Right renal cortex interstitium (tissue), 3 donors: ENCODE measurements at places on chromosomes 2 and 18. TPM values are rescaled to one million over a fixed set of nuclear protein-coding genes. Genes with fewer than 3 reads are reported as not detected.

GRCh38 chr2:156884216-156884615 is 373.3 kb upstream of the GALNT5 start:
- DNase-seq = no peak

DNA sequence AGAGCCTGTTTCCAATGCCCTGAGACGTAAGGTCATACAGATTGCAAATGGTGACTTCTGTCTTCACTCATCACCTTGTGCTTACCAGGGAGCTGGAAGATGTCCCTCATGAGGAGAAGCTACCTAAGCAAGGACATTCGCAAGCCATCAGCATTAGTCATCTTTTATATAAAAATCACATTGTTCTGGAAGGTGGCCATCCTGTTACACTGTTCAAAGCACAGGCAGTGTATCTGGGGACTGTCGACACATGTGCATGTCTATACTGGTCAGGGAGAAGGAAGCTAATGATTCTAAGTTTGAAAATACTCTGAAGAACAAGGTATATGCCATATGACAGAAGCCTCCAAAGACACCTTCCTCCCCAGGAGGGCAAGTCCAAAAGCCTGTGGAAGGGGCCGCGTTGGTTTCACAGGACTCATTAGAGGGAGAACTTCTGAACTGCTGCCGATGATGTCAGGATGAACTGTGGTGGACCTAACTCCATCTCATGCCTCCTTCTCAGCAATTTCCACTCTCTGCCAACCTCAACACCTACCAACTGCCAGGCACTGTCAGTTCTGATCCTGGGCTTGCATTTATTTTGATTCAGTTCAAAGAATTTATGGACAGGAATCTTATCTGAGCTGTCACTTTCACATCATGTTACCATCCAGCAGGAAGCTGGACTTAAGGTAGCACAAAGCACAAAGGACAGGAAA is 39.4 kb downstream of the DNER start:
- DNase-seq = no peak

DNA sequence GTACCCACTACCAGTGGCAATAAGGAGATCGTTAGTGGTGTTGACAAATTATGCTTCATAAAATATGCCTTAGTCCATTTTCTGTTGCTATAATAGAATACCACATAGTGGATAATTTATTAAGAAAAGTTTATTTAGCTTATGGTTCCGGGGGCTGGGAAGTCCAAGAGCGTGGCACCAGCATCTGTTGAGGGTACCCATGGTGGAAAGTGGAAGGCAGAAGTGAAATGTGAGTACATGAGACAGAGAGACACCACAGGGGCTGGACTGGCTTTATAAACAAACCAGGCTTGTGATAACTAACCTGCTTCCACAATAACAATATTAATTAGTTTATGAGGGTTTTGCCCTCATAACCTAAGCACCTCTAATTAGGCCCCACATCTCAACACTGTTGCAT is 146.6 kb downstream of the RNF144A start:
- DNase-seq = no peak

DNA sequence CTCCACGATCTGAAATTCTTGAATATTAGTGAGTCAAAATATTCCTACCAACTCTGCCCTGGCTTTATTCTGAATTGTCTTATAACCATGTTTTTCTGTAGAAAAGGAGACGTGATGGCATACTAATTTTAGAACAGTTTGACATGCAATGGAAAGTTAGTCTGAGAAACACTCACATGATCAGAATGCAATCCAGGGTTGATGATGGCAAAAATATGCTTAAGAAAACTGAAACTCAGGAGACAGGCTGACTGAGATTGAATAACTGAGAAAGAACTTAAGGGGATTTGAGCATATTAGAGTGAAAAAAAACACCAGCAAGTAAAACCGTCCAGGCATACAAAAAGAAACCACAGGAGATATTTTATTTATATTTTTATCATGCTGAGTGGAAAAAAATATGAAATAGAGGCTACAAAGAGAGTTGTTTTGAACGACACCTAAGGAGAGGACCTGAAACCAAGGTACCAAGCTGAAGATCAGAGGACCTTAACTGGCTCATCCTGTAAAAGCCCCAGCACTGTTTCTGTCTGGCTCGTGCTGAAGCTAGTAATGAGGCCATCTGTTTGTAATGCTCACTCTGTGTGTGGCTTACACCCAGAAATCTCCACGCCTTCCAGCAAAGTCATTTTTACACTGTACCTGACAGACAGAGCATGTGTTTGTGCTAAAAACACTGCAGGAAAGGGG is 437.2 kb upstream of the PKDCC start:
- no peak for DNase-seq

DNA sequence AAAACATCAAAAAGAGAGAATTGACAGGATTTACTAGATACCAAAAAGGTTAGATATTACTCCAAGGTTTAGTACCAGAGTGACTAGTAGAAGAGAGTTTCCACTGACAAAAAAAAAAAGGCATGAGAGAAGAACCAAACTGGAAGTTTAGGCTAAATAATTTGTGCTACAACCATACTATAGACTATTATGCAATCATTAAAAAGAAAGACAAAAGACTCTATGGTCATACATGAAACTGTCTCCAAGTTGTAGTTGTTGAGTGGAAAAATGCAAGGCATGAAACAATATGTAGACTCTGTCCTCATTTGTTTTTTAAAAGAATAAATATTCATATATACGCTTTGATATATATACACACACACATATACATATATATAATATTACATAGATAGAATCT is 1.7 kb upstream of the EXOC6B start:
- DNase-seq = no peak

- no peak for DNase-seq
These were observed at the start of gene PROM2 for GRCh38 chr2:95274291-95275150. Gene PROM2, plus strand, starts transcription at chr2:95274449. Its CDS starts 137 bp downstream, at chr2:95274586.

- DNase-seq = no peak
These were observed 186.6 kb downstream of the MTX2 start for GRCh38 chr2:176455816-176456291.

GRCh38 chr2:237628247-237629187 is 1.1 kb downstream of the LRRFIP1 start:
- DNase-seq = no peak

- peak; percentile 78 for DNase-seq
These were observed 97.2 kb upstream of the ZCCHC2 start for GRCh38 chr18:62425465-62426190.

DNA sequence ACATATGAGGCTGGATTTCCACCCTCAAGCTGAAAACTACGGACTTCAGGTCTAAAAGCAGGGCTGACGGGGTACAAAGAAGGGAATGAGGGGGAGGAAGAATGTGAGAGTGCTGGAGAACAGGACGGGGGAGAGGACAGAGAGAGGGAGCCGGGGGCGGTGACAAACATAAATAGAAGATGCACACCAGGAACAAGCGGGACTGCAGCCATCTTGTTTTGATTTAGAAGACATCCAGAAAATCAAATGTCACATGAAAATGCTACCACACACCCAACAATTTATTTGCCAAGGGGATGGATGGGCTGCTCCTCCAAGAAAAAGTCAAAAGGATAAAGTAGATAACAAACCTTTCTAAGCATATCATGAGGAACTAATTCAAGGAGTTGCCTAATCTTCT is 59.2 kb upstream of the FHL2 start:
- DNase-seq = no peak

DNA sequence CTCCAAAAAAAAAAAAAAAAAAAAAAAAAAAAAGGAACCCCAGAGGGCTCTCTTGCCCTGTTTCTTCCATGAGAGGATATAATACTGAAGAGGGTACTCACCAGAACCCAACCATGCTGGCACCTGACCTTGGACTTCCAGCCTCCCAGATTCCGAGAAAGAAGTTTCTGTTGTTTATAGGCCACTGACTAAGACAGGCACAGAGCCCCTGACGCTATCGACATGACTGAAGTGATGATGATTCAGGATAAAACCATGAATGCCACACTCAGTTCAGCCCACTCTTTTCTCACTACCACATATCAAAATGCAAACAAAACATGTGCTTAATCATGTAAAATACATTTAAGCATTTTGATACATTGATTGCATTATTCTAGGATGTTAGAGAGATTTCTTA is 66.1 kb upstream of the CDCA7 start:
- DNase-seq = no peak

DNA sequence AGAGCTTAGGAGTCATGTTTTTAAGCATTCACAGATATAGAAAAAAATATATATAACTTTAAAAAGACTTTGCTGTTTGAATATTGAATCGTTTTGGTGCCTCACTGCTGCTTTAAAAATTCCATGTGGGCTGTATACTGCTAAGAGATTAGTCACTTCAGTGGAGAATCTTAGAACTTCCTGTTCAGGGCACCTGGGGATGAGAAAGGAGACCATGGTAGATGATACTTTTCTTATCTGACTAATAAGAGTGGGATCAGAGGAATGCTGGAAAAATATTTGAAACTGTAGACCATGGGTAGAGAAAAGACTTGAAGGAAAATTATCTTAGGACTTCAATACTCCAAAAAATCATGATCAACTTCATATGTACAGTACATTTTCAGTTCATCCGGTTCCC is 442.2 kb upstream of the SETBP1 start:
- no peak for DNase-seq

- DNase-seq = no peak
These were observed 171.2 kb downstream of the NBAS start for GRCh38 chr2:15389895-15390294.

DNA sequence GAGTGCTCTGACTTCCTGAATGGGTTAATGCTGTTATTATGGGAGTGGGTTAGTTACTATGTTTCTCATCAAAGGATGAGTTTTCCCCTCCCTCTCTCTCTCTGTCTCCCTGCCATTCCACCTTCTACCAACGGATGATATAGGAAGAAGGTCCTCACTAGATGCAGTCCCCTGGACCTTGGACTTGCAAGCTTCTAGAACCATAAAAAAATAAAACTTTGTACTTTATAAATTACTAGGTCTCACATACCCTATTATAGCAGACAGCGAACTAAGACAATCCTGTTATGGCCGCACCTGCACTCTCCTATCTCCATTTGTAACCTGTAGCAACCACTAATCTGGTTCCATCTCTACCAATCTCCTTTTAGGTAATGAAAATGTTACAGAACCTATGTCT is 564.9 kb downstream of the CNTNAP5 start:
- DNase-seq = no peak

- DNase-seq = no peak
These were observed 24.8 kb downstream of the LYPD1 start for GRCh38 chr2:132645176-132645575.

DNA sequence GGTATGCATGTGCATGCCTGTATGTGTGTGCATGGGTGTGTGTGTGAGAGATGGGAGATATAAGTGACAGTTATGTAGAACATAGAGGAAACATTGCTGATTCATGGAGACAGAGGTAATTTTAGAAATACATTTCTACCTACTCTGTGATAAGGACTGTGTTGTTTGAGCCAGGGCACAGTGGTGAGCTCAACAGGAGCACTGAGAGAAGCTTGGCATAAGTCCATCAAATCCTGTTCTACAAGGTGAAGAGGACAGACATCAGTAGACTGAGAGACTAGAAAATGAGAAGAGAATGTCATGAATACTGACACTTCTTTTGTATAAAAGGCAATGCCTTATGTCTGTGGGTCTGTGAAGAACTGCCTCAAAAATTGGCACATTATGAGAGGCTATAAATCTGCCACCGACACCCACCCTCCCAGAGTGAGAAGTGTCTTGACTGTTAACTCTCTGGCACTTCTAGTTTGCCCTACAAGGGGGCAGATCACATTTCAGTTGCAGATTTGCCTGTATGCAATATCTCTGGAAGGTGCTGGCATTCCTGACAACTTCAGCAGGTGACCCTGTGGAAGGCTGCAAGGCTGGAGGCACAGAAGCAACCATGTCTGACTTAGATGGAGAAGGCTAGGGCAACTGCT is 962.3 kb upstream of the NRXN1 start:
- DNase-seq = no peak

DNA sequence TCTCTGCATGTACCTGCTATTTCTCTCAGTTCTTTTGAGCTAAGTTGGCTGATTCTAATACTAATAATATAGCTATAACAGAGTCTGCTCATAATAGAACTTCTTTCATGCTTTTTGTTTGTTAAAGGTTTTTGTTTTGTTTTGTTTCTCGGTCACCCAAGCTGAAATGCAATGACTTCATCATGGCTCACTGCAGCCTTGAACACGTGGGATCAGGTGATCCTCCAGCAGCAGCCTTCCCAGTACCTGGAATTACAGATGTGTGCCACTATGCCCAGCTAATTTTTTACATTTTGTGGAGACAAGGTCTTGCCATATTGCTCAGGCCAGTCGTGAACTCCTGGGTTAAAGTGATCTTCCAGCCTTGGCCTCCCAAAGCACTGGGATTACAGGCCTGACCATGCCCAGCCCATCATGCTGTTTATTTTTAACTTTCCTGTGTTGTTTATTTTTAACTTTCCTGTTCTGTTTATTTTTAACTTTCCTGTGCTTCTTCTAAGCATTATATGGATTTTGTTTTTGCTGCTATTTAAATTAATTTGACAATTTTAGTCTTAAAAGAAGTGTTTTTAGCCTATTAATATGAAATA is 763.8 kb upstream of the CDH7 start:
- DNase-seq = no peak

CPO gene
- 1.3 TPM for polyA plus RNA-seq

DCDC2C gene
- polyA plus RNA-seq = not detected

CKAP2L gene
- 12.8 TPM for polyA plus RNA-seq

DPP10 gene
- 15.6 TPM for polyA plus RNA-seq

GALR1 gene
- polyA plus RNA-seq = 0.07 TPM

ATOH8 gene
- 11.2 TPM for polyA plus RNA-seq

NT5DC4 gene
- not detected for polyA plus RNA-seq

RAMP1 gene
- 2.3 TPM for polyA plus RNA-seq

EFHD1 gene
- 85.6 TPM for polyA plus RNA-seq
